ENCODE measurements at places on chromosomes 3 and 15.

- peak; percentile 49 for DNase-seq
Measured at GRCh38 chr3:71532639-71533395, 50.7 kb downstream of the FOXP1 start.

DNA sequence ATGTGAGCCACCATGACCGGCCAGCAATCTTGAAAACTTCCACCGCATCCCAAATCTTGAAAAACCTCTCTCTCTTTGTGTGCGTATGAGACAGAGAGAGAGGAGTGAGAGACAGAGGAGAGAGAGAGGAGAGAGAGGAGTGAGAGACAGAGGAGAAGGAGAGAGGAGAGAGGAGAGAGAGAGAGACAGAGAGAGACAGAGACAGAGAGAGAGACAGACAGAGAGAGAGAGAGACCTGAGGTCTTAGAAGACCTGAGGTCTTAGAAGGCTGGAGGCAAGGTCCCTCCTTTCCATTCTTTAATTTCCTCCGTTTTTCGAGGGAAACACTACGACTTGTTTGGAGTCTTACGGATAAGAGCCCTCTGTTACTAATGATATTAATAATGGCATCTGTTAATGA, 39.5 kb downstream of the TMEM40 start:
- no peak for DNase-seq

- no peak for DNase-seq
Measured at GRCh38 chr3:13883681-13884080, 3.8 kb upstream of the WNT7A start.

- no peak for DNase-seq
Measured at GRCh38 chr15:80779658-80780415, 667 bp downstream of the CEMIP start.

- DNase-seq: no peak
Measured at GRCh38 chr3:30630238-30631030, 24.0 kb downstream of the TGFBR2 start.

DNA sequence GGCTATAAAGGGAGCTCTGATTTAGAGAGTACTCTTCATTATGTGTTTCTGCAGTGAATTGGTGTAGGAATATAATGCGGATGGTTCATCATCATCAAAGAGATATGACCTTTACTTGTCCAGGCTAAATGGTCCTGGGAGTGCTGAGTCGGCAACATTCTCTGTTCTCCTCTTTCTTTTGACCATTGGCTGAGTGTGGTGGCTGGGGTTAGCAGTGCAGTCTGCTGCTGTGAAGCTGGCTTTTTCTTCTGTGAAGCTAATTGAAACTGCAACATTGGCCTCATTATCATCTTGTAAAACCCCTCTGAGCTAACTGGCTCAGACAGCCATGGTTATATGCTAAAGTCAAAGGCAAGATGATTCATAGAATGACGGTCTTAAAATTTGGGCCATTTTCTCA, 83.8 kb downstream of the THRB start:
- no peak for DNase-seq

- peak; percentile 39 for DNase-seq
Measured at GRCh38 chr15:100338971-100339444, 2.8 kb downstream of the ADAMTS17 start.

DNA sequence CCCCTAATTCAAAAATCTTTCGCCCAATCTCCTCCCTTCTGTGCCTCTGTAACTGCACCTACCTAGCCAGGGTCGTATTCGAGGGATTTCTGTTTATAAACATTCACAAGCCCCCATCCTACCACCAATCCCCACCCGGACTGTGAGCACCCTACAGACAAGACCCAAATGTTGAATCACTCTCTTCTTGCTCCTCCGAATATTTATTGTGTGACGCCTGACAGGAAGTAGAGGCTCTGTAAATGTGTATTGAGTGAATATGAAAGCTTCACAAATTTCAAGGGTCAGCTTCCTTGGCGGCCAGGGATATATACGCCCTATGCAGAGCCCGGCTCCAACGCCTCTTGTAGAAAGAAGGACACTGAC, 1.6 kb downstream of the BDH1 start:
- no peak for DNase-seq

DNA sequence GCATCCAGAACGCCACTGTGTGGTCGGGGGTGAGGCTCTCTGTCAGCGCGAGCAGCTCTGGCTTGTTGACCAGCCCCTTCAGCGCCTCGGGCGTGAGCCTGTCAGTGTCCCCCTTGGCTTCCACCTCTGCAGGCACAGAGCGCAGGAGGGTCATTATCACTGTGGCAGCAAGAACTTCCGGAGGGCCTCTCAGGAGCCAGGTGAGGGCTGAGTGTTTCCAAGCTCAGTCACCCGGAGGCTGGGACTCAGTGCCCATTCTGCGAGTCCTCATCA, 9.0 kb downstream of the ARPIN start:
- no peak for DNase-seq

- DNase-seq: no peak
Measured at GRCh38 chr3:151351648-151352047, 22.3 kb upstream of the P2RY13 start.

GRCh38 chr3:42970976-42971772, 7.9 kb upstream of the GASK1A start:
- no peak for DNase-seq

DNA sequence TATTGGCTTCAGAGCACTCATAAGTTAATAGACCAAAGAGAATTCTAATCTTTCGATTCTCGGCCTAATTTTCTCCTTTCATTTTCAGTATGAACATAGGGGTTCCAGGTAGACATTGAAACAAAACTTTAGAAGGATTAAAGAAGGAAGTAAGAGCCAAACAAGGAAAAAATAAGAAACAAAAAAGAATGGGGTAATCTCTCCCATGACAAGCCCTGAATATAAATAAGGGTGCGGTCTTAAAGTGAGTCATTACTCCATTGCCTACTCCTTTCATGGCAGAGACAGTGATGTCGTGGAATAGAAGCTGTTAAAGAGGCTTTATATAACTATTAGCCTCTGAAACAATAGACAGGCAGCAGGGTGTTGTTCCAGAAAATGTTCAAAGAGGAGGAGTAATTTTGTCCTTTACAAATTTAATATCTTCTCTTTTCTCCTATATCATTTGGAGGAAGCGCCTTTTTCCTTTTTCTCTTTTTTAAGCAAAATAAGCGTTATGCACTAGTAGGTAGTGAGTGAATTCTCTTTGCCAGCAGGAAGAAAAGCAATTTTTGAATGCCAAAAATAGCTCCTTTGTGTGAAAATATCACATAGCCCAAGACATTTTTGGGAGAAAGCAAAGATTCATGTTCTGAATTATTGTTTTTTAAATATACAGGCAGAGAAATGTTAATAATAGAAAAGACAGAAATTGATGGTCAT, 607.9 kb upstream of the KCNMB2 start:
- peak; percentile 35 for DNase-seq

GRCh38 chr3:154044671-154045070, 76.5 kb upstream of the ARHGEF26 start:
- DNase-seq: no peak

DNA sequence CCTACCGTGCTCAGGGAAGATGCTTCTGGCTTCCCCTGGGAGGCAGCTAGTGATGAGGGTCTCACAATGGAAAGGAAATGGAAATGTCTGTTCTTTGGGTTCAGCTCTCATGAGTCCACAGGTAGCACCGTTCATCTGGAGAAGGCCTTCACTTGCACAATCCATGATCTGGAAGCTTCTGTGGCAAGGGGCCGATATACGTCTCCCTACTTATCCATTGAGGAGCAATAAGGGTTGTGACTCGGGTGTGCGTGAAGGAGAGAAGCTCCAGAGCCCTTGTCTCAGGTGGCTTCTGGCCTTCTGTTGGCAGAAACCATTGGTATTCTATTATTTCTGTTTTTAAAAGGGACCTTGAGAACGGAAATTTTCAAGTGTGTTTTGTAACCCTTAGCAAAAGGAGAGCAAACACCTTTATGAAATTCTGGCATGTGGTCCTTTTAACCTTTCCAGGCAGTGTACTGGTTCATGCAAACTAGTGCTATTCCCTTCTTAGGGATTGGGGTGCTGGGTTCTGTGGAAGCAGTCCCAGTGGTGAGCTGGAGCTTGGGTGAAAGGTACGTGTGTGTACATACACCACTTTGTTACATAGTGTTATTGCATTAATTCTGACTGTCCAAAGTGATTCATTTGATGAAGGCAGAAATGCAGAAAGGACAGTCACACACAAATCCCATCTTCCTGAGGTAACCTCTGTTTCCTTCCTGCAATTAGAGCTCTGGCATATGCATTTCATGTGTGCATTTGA, 32.5 kb downstream of the KLF13 start:
- no peak for DNase-seq

- DNase-seq: peak; percentile 28
Measured at GRCh38 chr15:95995375-95996168, 334.9 kb upstream of the NR2F2 start.

- DNase-seq: peak; percentile 18
Measured at GRCh38 chr3:142445816-142446254, 2.0 kb downstream of the XRN1 start.

- peak; percentile 34 for DNase-seq
Measured at GRCh38 chr15:79474252-79474651, 42.1 kb downstream of the MINAR1 start.

DNA sequence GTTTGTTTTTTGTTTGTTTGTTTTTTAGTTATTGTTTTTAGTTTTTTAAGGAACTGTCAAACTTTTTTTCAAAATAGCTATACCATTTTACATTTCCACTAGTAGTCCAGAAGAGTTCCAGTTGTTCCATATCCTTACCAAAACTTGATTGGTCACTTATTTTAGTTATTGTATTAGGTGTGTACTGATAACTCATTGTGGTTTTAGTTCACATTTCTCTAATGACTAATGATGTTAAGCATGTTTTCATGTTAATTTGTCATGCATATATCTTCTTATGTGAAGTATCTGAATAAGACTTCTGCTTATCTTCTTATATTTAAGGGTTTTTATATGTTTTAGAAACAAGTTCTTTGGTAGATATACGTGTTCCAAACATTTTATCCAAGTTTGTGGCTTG, 89.5 kb downstream of the CD200R1L start:
- DNase-seq: no peak

DNA sequence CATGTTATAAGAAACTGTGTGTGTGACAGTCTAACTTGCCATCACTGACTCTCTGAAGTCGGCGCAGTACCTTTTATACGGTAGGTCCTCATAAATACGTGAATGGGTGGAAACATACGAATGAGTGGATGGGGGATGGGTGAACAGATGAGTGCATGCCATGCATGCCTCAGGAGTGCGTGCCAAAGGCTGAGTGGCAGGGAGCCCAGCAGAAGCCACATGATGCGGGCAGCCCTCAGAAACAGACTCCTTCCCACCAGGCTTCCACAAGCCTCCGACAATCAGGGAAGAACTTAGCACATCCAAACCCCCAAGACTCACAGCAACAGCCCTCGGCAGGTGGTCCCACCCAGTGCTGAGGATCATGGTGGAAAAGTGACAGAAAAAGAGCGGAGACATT, 16.7 kb downstream of the HCN4 start:
- DNase-seq: no peak

- DNase-seq: peak; percentile 44
Measured at GRCh38 chr3:101017017-101017416, 23.8 kb upstream of the ABI3BP start.

- peak; percentile 20 for DNase-seq
Measured at GRCh38 chr3:112979244-112979832, 4.4 kb upstream of the CD200R1 start.

DNA sequence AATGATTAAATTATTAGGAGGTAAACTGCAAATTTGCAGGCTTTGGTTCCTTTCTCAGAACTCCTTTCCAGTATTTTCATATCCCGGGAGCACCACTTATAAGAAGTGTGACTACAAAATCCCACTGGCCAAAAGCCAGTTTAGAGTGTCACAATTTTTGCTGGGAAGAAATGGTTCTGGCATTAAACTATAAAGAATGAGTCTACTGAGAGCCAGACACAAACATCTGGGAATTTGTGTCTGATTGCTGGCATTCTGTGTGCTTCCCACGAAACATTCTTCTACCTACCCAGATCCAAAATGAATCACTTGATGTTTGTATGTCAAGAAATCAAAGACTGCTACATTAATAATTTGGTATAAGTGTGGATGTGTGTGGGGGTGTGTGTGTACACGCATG, 82.8 kb downstream of the DUT start:
- no peak for DNase-seq

DNA sequence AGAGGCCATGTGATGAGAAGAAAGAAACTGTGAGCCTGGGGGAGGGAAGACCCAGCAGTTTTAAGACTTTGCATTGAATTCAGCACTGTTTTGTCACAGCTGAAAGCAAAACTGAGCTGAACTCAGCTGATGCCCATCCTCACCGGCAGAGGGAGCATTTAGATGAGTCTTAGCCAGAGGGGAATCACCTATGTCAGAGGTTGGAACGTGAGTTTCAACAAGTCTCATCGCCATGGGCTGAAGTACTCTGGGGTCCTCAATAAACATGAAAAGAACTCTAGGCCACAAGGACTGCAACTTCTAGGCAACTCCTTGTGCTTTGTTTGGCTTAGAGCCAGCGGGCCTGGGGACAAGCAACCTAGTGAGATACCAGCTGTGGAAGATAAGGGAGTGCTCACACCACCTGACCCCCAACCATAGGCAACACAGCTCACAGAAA, 324.5 kb downstream of the TBL1XR1 start:
- peak; percentile 12 for DNase-seq

GRCh38 chr3:146404436-146404835, 64.9 kb downstream of the PLSCR2 start:
- DNase-seq: peak; percentile 13

- no peak for DNase-seq
Measured at GRCh38 chr15:78195735-78196201, 38.6 kb downstream of the ACSBG1 start.

DNA sequence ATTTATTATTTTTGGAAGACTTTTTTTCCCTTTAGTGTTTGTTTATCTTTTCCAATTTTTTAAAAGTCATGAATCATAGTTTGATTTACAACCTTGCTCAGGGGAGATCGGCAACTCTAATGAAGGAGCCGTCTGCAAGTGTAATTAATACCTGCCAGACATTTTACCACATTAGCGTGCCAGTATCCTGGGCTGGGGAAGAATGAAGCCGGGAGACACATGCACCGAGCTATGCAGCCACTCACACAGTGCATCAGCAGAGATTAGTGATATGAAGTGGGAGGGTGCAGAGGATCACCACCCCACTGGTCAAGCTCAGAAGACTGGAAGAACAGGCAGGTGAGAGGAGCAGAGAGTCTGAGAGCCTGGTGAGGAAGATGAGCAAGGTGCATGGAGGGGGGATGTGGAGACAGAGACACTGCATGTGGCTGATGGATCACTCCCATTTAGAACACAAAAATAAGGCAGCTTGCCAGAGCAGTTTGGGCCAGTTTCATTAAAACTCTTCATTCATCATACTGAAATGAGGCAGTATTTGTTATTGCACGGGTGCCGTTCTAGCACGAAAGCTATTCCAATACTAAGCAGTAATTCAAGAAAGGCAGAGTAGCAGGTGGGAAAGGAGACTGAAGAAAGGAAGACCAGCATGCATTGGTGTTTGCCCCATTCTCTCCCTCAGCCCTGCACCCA, 821.6 kb downstream of the TUSC7 start:
- no peak for DNase-seq
